Dorsolateral prefrontal cortex (tissue), 122 donors: ENCODE measurements at places on chromosomes 16 and 17.

DNA sequence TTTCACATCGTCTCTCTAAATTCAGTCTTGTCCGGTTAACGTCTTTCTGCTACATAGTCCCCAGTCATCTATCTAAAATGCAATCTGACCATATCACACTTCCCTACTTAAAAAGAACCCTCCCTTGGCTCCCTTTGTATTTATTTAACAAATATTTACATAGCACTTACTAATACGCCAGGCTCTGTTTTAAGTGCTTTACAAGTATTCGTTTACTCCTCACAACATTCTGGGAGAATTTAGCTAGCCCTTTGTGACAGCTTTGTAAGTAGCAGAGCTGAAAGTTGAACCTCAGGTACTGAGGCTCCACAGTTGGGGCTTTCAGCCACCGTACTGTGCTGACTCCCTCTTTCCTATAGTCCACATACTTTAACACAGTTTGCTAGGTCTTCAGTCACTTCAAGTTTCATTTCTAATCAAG, 9.2 kb downstream of the PAFAH1B1 start:
- DNase-seq, result no peak

- DNase-seq, result no peak
Measured at GRCh38 chr17:73759324-73759723, 115.1 kb upstream of the SDK2 start.

DNA sequence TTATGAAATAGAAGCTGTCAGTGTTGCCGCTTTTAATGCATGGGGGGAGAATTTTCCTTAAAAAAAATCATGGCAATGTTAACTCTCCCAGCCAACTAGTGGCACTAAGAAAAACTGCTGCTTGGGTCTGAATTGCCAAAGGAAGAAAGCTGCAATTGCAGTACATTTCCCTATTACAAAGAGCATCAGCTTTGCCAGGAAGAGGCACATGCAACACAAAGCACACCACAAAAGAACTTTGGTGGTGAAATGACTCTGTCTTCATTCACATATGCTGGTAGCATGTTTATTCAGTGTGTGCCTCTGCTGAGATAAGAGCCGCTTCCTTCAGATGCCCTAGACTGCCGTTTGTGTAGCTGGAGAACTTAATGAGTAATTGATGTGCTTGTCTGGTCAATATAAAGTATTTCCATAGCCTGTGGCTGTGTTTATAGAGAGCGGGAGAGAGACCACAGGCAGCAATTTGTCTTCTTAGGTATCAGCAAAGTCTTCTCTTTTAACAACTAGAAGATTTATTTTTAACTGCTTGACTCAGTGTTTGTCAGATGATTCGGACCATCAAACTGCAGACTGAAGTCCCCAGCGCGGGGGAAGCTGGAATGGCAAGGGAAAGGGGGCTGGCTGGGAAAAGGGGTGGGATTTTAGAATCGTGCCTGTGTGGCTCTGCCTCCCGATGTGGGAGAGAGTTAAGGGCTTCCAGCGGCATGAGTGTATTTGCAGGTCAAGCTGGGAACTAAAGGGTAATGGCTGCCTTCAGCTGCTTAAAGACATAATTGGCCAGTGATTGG, 115.1 kb downstream of the MRTFB start:
- peak; percentile 73 for DNase-seq

- DNase-seq, result no peak
Measured at GRCh38 chr16:12544477-12545296, 259.0 kb downstream of the CPPED1 start.

DNA sequence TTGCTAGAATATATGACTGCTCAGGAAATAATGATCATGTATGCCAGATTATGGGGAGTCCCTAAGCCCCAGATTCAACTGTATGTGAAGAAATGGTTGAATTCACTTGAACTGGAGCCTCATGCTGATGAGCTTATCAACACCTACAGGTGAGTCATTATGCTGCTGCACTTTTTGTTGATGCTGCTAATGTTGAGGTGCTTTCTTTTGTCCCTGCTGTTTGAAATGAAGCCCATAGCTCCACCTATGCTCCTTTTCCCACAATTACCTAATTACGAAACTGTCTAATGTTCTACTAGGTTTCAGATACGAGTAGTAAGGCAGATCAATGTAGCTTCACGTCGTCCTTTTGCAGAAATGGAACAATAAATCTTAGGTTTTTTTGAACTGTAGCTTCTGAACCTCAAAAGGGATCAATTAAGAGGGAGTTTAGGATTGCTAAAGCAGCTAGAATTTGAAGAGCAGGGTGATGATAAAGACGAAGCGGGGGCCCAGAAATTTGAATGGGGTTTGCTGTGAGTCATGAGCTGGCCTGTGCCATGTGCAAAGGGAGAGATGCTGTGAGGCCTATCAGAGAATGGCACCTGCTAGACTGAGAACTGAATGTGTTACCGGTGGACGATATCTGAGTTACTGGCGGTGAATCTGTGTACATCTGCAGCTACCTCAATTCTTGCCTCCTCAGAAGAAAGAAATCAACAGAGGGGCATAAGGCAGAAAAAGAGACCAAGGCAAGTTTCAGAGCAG, 6.1 kb upstream of the UQCRC2 start:
- DNase-seq, result no peak

DNA sequence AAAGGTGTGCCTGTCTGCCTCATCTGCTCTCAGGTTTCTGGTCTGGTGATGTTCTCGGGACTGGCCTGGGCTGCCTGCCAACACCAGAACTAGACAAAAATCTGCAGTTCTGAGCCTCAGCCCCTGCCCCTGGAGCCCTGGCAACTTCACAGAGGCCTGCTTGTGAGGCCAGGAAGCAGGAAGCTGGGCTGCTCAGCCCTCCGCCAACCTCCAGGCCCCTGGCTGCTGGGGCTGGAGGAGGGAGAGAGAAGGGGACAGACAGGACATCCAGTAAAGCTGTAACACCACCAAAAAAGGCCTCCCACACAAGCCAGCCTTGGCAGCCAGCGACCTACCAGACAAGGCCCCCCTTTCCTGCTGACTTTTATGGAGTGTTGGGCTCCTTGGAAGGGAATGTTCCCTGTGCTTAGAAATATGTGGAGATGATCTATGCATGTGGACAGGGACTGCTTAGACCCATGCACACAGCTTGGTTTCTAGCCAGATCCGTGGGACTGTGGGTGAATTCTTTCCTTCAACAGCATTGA, 157.6 kb downstream of the XYLT1 start:
- peak; percentile 56 for DNase-seq

GRCh38 chr17:388087-388486, 35.5 kb upstream of the RPH3AL start:
- DNase-seq, result no peak

- DNase-seq, result peak; percentile 37
Measured at GRCh38 chr17:38636054-38636453, 30.3 kb upstream of the SRCIN1 start.

GRCh38 chr17:74271281-74271680, 2.8 kb upstream of the DNAI2 start:
- no peak for DNase-seq

DNA sequence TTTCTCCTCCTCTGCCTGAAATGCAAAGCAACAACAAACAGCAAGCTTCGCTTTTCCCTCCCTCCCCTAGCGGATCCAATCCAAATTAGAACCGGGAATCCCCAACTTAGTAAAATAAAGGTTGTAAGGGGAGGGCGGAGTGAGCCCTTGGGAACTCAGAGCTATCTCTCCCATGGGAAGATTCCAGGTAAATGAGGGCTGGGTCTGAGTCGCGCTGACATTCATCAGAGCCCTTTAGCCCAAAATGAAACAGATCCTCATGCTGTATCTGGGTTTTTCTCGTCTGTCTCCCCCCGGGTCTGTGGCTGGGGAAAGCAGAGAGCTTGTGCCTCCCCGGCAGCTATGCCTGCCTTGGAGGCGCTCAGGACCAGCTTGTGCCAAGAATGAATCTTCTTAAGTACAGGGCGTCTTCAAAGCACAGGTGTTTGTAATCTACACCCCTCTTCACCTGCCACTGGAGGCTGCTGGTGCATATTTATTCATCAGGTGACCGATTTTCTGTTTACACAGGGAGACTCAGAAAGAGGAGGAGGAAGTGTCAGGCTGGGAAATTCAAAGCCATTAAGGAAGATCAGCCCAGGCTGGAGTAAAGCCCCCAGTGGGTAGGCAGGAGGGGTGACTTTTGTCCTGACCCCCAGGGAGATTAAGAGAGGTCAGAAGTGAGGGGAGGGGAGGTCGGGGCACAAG, 55.0 kb upstream of the GSE1 start:
- no peak for DNase-seq

- DNase-seq, result no peak
Measured at GRCh38 chr16:69131167-69131838, 1.1 kb downstream of the CHTF8 start.

GRCh38 chr16:72740347-72740746, 307.6 kb downstream of the ZFHX3 start:
- DNase-seq, result no peak

- no peak for DNase-seq
Measured at GRCh38 chr16:47061204-47061603, 82.5 kb downstream of the NETO2 start.

DNA sequence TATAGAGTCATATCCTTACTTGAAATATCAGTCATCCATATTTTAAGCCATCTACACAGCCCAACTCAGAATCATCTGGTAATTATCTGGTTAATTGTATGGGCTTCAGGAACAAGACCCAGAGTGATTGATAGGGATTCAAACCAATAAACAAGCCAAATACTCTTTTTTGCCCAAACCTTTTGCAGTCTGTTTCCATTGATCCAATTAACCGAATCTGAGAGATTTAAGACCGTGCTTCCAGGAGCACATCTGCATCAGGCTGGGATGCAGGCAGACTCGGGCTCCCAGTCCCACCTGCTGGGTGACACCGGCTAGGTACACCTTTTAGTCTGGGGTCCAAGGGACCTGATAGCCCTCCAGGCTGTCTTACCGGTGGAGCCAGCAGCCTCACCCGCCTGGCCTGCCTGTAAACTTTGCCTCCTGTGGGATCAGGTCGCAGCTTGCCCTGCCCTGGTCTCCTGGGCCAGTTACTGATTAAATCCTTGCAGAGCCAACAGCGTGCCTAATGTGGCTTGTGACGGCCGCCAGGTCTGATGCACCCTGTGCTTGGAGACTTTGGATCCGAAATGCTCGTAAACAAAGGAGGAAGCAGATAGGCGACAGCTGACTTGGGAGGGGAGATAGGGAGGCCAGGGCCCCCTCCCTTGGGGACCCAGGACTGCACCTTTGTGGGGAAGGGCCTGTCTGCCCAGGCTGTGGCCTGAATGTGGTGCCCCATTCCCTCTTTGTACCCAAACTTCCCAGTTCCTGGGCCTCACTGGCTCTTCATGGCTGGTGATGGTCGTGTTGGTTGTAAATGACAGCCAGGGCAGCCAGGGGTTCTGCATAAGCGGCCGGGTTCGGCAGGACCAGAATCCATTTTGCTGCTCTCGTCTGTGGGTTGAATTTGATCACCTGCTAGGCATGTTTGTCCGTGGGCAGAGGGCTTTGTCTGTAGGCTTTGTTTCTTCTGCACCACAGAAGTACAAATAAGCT, 3.8 kb downstream of the CMIP start:
- DNase-seq, result no peak

DNA sequence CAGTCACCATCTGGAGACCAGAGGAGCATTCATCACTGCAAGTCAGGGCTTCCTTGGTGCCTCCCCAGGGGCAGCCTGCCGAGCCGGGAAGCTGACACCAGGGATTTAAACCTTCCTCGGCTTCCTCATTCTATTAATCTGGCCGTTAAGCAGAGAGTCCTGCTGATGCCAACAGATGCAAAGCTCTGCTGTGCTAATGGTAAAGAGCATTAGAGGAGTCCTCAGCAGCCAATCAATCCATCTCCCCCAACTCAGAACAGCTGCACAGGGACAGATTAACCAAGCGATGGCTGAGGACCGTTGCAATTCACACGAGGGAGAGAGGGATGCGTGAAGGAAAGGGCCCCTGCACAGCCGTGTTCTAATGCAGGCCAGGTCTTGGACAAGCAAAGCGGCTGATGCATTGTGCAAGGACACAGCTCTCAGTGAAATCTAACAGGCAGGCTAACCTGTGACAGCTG, 116.6 kb downstream of the XYLT1 start:
- no peak for DNase-seq

DNA sequence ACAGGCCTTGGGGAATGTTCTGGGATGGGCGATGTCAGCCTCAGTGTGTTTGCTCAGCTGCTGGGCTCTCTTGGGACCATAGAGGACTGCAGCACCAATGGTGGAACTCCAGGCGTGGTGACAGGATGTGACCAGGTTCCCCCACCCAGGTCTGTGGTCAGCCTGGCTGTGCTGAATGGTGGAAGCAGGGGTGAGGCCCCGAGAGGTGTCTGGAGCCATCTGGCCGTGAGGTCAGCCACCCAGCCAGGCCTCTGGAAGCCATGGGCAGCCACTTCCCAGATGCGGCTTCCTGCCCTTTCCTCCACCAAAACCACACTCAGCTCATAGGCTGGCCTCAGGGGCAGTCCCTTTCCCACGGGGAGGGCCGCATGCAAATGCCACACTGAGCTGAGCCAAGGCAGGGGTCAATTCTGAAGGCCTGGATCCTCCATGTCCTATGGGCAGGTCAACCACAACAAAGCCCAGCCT, 7.8 kb upstream of the MAPK7 start:
- no peak for DNase-seq

DNA sequence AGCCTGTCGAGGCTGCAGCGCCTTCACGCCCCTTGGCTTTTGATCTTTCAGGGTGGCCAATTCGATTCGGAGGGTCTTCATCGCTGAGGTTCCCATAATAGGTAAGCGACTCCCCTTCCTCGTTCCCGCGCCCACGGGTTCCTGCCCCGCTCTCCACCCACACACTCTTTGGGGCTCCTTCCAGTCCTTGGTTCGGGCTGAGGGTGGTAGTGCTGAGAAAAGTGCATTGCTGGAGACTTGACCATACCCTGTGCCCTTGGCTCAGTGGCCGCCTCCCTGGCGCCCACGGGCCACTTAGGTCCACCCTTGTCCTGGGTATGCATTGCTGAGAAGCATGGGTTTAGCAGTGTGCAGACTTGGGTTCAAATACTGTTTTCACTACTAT, 491 bp downstream of the POLR2C start:
- DNase-seq, result no peak

DNA sequence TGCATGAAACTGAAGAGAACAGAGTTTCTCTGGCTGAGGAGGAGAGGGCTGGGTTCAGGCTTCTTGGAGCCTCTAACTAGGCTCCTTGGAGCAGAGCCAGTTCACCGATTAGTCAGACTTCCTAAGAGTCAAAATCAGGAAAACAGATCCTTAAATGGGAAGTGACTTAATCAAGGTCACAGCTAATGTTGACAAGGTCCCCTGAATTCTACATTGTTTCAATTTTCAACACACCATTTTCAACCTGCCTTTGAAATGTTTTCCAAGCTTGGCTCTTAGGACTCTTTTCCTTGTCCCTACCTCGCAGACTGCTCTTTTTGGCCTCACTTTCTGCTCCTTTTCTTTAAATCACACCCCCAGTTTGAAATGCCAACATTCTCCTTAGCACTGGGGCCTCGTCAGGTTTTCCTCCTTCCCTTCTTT, 16.3 kb downstream of the MYL4 start:
- DNase-seq, result no peak

- no peak for DNase-seq
Measured at GRCh38 chr17:69961501-69962145, 113.4 kb upstream of the KCNJ16 start.
